ENCODE measurements at places on chromosomes 1 and 21. TPM values are rescaled to one million over a fixed set of nuclear protein-coding genes. Genes with fewer than 3 reads are reported as not detected.

GRCh38 chr1:202319381-202320080 is 22.2 kb downstream of the UBE2T start:
- no peak for DNase-seq

- no peak for DNase-seq
These were observed 11.0 kb upstream of the WNT4 start for GRCh38 chr1:22153660-22154437.

- no peak for DNase-seq
These were observed 1.7 kb downstream of the PTP4A2 start for GRCh38 chr1:31936278-31936980.

DNA sequence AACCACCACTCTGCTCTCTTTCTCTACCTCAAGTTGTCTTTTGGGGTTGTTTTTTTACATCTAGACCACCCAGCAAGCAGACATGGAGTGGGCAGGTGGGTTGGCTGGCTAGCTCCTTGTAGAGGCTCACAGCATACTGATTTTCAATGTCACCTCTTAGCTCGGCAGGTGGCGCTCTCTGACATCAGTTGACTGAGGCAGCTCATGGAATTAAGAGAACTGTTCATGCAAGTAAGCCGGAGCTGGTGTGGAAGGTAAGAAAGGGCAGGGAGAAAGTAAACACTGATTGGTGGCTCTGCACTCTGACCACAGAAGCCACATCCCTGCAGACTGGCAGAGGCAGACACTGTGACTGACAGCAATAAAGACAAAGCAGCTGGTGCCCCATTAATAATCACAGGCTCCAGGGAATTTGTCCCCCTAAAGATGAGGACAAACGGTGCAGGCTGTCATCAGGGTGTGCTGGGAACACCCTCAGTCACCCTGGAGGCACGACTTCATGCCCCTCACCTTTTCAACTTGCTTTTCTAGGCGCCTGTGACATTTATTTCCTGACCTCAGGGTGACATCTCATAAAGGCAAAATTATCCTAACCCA is 226.8 kb downstream of the LMX1A start:
- DNase-seq: peak; percentile 41

DNA sequence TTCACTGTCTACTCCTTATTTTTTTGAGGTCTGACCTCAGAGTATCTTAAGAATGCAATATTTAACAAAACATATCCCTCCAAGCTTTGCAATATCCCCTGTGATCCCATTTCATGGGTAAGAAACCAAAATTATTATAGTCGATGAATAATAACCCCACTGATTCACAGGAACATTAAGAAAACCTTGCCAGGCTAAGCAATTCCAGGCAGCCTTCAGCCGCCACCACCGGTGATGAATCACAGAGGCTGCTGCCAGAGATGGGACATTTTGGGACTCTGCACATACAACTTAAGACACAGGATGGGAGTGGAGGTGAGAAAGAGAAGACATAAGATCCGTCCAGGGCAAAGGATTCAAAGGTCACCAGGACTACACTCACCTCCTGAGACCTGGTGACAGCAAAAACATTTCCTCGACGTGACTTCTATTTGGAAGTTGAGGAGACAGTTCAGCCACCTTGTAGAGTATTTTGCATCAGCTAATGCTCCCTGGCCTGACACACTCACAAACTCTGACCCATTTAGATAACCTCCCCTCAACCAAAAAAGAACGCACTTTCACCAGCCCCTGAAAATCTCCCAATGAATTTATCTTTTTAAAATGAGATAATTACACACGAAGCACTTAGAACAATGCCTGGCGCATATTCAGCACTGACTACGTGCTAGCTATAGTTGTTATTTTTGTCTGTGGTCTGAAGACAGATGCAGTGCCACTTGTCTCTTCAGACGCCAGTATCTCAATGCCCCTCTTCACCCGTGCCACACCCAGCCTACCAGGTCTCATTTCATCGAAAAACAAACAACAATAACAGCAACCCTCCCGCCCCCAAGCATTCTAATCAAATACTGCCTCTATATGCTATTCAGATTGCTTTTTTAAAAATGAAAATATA is 17.8 kb upstream of the OVAAL start:
- peak; percentile 45 for DNase-seq

DNA sequence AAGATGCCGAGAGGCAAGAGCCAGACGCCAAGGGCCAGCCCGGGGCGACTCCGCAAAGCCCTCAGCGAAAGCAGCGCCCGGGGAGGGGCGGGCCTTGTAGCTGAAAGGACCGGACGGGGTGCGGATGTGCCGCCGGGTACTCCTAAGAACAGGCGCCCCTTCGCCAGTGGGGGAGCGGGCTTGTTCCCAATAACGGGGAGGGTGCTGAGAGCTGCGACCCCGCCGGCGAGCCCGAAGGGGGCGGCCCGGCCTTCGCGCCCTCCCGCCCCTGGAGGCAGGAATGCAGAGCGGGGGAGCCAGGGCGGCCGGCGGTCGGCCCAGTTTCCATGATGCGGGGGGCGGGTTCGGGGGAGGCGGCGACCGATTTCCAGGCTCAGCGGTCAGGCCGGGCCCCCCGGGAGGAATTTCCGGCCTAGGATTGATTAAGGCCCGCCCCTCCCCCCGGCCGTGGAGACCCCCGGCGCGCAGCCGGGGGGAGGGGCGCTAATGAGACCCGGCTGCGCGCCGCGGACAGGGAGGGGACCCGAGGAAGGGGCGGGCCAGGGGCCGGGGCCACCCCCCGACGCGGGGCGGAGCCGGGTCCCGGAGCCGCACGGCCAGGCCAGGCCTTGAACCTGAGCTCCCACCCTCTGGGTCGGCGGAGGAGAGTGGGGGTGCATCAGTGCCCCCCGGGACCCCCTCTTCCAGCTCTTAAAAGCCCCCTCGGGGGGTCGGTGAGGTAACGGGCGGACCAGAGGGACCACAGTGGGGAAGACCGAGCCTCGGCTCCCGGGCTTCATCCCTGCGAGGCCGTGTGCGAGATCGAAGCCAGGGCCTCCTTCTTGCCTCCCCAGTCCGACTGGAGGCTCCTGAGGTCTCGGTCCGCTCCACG is 898 bp upstream of the TMEM200B start:
- DNase-seq: no peak

GRCh38 chr1:168842306-168842705 is 113.3 kb upstream of the DPT start:
- no peak for DNase-seq

DNA sequence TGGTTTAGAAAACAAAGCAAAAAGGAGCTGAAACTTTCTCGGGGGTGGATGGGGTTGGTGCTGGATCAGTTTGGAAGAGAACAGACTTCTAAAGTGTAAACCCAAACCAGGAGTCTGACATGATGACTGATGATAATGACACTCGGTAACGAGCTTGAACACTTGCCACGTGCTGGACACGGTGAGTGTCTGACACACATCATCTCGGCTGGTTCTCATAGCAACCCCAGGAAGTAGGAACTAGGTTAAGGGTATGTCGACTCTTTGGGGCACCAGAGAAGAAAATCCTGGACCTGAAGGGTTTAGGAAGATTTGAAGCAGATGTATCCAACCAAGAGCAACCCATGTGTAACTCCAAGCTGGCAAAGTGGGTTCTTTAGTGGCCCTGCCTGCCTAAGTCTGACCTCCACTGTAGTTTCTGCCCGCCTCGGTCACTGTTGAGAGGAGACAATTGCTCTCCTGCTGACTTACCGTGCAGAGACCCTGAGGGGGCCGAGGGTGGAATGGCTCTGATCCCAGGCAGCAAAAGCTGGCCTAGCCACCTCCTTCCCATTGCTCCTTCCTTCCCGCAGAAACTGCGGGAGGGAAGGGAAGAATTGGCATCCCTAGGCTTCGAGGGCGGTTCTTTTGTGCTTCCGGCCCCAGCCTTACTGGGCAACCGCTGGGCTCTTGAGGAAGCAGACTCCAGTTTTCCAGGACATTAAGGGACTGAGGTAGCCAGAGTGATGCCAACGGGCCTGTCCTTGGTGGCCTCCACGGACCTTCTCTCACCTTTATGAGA is 156.0 kb downstream of the TOMM20 start:
- no peak for DNase-seq

DNA sequence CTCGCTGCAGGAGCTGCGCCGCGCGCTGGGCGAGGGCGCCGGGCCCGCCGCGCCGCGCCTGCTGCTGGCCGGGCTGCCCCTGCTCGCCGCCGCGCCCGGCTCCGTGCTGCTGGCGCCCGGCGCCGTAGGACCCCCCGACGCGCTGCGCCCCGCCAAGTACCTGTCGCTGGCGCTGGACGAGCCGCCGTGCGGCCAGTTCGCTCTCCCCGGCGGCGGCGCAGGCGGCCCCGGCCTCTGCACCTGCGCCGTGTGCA is 730 bp downstream of the OLIG1 start:
- DNase-seq: no peak

DNA sequence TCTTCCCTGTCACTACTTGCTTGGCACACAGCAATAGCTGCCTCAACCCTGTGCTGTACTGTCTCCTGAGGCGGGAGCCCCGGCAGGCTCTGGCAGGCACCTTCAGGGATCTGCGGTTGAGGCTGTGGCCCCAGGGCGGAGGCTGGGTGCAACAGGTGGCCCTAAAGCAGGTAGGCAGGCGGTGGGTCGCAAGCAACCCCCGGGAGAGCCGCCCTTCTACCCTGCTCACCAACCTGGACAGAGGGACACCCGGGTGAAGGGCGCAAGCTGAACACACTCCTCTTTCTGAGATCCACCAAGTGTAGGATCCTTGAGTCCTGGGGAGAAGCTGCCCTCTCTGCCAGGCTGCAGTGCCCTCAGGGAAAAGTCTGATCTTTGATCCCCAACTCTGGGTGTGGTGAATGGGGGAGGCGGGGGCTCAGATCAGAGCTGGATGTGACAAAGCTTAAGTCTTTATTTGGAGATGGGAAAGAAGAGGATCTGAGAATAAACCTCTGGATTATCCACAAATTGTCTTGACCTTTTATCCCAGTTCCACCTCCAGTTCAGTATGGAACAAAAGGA is 1.2 kb downstream of the RXFP4 start:
- DNase-seq: no peak

DNA sequence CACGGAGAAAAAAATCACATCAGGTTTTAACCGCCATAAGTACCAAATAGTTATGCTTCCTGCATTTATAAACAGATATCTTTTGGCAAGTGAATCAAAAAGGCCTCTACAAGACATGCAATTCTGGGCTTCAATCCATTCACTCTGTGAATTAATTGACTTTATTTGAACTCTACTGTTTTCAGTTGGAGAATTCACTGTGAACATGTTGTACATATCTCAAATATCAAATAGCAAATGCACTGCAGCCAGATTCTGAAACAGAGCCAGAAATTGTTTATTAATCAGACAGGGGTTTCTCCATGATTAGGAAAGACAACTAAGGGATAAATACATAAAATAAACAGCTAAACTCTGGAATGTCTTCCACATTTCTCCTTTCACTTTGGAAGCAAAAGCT is 445.4 kb upstream of the NFIA start:
- DNase-seq: no peak

- DNase-seq: no peak
These were observed 31.3 kb downstream of the INPP5B start for GRCh38 chr1:37915476-37916093.

GRCh38 chr1:39048745-39049370 is 22.7 kb downstream of the NDUFS5 start:
- DNase-seq: no peak

GRCh38 chr1:235790123-235790522 is 76.6 kb downstream of the LYST start:
- DNase-seq: no peak

GRCh38 chr1:21216835-21217811 is 40.4 kb upstream of the EIF4G3 start:
- peak; percentile 40 for DNase-seq

Gene VHLL
- not detected for total RNA-seq

Gene DEPDC1
- total RNA-seq: 55.3 TPM

Gene RGS13
- not detected for total RNA-seq

Gene CNKSR1
- total RNA-seq: 0.26 TPM

Data from HT1080 (cell line).